ENCODE measurements at places on chromosomes 1 and 21.

DNA sequence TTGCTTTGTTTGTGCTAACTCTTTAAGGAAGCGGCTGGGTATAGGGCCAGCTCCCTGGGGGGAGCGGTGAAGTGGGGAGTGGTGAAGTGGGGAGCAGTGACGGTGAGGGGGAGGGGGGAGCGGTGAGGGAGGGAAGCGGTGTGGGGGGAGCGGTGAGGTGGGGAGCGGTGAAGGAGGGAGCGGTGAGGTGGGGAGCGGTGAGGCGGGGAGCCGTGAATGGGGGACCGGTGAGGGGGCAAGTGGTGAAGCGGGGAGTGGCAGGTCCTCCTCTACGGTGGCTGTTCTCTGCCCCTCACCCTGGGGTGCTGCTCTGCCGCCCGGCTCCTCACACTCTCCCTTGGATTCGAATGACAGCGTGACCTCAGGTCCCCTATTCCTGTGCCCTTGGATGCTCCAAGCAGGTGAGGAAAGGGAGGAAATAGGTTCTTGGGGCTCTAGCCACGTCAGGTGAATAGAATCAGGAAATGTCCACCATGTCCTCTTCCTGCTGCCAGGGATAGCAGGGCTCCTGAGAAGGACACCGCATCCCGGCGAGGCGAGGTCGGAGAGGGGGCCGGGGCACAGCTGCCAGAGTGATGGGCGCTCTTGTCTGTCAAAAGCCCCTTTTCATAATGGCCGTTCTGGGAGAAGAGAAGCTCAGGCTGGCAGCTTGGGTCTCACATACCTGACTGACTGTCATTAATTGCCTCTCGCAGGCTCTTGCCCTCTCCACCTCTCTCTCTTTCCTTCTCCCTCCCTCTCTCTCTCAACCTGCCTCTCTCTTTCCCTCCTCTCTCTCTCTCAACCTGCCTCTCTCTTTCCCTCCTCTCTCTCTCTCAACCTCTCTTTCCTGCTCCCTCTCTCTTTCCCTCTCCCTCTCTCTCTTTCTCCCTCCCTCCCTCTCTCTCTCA is 134.2 kb downstream of the PGBD5 start:
- no peak for DNase-seq

- no peak for DNase-seq
These were observed 16.0 kb downstream of the DHRS3 start for GRCh38 chr1:12601700-12602658.

DNA sequence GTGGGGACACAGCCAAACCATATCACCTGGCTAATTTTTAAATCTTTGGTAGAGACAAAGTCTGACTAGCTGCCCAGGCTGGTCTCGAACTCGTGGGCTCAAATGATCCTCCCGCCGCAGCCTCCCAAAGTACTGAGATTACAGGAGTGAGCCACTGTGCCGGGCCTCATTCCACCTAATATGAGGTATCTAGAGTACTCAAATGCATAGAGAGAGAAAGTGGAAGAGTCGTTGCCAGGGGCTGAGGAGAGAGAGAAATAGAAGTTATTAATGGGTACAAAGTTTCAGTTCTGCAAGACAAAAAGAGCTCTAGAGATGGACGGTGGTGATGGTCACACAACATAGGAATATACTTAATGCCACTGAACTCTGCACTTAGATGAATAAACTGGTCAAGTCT is 119.6 kb downstream of the TOMM20 start:
- DNase-seq, result no peak

GRCh38 chr1:103953386-103953785 is 203.7 kb downstream of the AMY1C start:
- no peak for DNase-seq

- DNase-seq, result no peak
These were observed 17.8 kb downstream of the TTC34 start for GRCh38 chr1:2783435-2784397.

- DNase-seq, result no peak
These were observed 4.2 kb downstream of the STXBP3 start for GRCh38 chr1:108750476-108751181.

DNA sequence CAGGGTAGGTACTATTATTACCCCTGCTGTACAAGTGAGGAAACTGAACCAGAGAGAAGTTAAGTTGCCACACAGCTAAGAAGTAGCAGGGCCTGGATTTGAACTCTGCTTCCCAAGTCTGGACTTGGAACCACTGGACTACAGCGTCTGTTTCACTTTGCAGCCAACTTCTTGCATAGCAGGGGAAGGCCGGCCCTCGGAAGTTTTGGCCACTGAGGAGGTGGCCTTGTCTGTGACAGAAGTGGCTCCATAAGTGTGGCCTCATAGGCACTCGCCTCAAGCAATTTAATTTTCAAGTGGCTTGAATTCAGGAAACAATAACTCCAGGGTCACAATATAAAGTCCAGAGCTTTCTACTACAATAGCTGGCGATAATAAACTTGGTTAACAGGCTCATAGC is 41.4 kb downstream of the PLEKHA6 start:
- DNase-seq, result no peak

GRCh38 chr1:106986603-106987002 is 69.9 kb upstream of the PRMT6 start:
- DNase-seq, result no peak

- no peak for DNase-seq
These were observed 21.5 kb downstream of the MAP3K7CL start for GRCh38 chr21:29151931-29152330.

DNA sequence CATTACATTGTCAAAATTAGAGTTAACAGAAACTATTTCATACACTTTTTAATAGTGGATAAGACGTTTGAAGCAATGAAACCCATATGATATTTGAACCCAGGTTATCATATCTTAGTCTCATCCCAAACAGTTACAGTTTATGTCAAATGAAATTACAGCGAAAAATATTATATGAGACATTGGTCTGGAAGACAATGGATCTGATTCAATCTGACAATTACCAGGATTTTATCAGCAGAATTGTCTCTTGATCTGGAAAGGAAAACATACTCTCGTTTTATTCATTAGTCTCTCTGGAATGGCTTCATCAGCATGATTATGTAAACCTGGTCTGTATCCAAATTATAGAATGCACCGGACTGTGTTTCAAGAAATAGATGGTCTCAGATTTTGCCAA is 818.6 kb downstream of the NCAM2 start:
- DNase-seq, result no peak

DNA sequence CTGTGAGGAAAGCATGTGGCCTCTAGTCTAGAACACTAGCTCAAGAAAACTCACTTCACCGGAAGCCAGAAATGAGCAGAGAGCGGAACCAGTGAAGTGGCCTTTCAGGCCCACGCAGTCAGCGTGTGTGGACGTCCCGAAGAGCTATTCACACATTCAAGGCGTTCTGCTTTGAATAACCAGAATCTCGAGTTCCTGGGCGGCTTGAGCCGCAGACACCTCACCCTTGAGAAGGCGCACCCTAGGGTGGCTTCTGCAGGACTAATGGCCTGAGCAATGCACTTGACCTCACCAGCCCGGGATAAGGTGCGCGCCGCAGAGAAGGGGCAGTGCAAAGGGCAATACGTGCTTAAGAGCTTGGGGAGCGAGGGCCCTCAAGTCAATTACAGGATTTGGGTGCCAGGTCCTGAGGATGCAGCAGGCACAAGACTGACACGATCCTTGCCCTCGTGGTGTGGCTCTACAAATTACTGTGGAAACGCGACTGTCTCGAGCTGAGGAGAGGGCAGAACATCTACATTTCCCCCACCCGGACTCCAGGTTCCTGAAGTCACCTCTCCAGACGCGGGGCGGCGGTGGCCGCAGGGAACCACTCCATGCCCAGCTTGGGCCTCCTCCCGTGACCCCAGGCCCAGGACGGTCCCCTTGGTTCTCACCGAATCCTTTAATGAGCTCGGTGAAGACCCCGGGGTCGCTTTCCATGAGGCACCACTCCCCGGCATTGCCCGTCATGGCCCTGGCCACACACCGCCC is 455 bp downstream of the UCHL5 start:
- DNase-seq, result peak; percentile 20

- DNase-seq, result peak; percentile 31
These were observed 2.9 kb upstream of the HTR6 start for GRCh38 chr1:19661721-19662228.

GRCh38 chr1:40210511-40211204 is 37.1 kb upstream of the TMCO2 start:
- DNase-seq, result no peak

DNA sequence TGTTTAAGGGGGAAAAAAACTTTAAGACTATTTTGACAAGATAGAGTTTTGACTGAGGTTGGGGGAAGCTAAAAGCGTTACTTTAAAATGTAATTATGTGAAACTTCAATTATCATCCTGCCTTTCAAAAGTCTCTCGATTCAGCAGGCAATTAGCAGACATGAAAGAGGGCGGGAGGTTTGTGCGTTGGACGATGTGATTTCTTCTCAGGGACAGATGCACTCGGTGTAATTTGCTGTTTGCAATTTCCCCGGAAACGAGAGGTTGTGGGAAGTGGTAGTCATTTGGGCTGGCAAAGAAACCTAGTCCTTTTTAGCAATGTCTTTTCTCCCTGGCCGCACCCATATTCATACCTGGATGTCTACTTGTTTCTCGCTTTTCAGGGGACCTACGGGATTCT is 27.1 kb downstream of the KAZN start:
- no peak for DNase-seq

DNA sequence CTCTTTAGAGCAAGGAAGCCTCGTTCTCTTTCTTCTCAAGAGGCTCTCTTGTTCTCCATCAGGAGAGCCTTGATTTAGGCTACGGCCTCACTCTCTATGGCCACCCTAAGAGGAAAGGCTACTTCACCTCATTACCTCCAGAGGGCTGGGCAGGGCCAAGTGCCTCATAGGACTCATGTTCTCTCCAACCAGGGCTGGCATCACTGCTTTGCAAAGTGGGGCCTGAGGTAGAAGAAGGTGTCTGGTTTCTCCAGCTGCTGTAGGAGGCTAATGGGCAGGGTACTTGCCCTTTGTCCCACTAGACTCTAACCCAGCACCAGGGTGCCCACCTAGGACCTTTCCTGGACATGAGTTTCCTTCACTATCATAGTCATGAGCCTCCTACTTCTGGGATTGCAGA is 2.1 kb upstream of the ATXN7L2 start:
- no peak for DNase-seq

- DNase-seq, result no peak
These were observed 10.0 kb upstream of the MCOLN3 start for GRCh38 chr1:85058311-85058710.

DNA sequence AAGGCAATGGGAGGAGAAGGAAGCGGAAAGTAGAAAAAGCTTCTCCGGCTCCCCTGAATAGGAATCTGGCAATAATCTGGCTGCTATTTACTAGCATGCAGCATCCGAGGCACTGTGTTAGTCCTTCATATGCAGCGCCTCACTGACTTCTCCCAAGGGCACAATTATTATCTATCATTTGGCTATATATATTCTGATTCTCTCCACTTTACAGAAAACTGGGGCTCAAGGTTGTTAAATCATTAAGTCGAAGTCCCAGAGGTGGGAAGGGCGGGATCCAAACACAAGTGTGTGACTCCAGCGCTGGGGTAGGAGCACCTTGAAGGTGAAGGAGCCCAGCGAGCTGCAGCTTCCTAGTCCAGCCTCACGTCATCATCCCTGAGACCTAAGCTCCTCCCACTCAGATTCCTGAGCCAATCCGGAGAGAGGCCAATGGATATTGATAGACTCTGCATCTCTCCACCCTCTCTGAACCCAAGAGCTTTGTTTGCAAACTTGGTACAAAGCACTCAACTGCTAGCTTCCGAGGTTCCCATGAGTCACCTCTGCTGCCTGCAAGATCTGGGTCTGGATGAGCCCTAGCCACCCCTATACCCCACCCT is 16.6 kb upstream of the EYA3 start:
- no peak for DNase-seq

DNA sequence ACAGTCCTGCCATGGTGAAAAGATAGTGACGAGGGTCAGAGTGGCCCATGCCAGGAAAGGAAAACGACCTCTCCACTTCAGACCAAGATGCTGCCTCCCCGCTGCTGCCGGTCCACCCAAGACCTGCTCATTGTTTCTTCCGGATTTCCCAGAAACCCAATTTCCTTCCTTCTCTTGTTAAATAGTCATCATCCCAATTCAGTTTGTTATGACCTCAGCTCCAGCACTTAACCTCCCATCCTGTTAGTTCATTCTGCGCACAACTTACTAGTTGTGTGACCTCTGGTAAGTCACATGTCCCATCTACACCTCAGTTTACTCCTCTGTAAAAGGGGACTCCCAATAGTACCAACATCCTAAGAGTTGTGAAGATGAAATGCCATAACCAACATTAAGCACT is 29.9 kb upstream of the PPP1R15B start:
- no peak for DNase-seq

Data from stimulated activated CD8-positive, alpha-beta memory T cell treated with anti-CD3 and anti-CD28 coated beads, Interleukin-12 subunit alpha, Interleukin-12 subunit beta, amount 100 ng/mL, for 1 hour (primary cell).